ENCODE measurements at places on chromosomes 12 and 14.
A peak's percentile ranks its signal among the peaks of the same experiment; 100 is the strongest.

GRCh38 chr12:103561174-103561573, 25.9 kb upstream of the STAB2 start:
- DNase-seq, result no peak

GRCh38 chr14:99677231-99678140, 6.6 kb upstream of the CYP46A1 start:
- DNase-seq, result no peak

- DNase-seq, result no peak
Measured at GRCh38 chr12:13573698-13574321, 377.3 kb downstream of the EMP1 start.

GRCh38 chr12:74599932-74600331, 62.3 kb downstream of the ATXN7L3B start:
- no peak for DNase-seq

DNA sequence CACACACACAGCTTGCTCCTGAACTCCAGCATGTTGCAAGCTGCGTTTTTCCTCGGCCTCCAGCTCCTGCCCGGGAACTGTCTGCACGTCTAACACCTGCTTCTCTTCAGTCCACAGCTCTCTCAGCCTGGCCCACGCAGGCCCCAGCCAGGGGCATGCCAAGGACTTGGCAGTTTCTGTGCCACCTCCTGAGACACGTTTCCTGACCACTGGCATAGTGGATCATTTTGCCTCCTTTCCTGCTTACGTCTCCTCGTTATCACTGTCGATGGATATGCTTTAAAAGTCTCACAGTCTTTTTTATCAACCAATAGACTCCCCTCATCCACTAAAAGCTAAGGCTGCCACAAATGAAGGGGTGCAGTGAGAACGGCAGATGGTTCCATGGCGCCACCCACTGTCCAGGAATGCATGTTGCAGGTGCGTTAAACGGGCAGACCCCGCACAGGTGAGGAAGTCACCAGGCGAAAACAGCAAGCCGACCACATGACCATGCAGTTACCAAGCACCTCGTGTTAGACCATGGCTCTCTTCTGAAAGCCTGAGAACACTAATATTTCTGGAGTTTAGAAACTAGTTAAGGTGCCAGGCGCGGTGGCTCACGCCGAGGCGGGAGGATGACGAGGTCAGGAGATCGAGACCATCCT, 14.7 kb upstream of the TEAD4 start:
- peak; percentile 86 for DNase-seq

Measured in NT2/D1 (cell line).